ENCODE measurements at places on chromosomes 6 and 20. TPM values are rescaled to one million over a fixed set of nuclear protein-coding genes. Genes with fewer than 3 reads are reported as not detected.

ADGRG6 gene
- 44.3 TPM for total RNA-seq

CNR1 gene
- total RNA-seq = 1.9 TPM

SIRPD gene
- total RNA-seq = not detected

TFAP2D gene
- not detected for total RNA-seq

MOG gene
- total RNA-seq = not detected

CCDC167 gene
- total RNA-seq = 43.5 TPM

RNF39 gene
- not detected for total RNA-seq

SRC gene
- 144 TPM for total RNA-seq

SEMG1 gene
- total RNA-seq = not detected
